ENCODE measurements at places on chromosomes 6 and 20.

DNA sequence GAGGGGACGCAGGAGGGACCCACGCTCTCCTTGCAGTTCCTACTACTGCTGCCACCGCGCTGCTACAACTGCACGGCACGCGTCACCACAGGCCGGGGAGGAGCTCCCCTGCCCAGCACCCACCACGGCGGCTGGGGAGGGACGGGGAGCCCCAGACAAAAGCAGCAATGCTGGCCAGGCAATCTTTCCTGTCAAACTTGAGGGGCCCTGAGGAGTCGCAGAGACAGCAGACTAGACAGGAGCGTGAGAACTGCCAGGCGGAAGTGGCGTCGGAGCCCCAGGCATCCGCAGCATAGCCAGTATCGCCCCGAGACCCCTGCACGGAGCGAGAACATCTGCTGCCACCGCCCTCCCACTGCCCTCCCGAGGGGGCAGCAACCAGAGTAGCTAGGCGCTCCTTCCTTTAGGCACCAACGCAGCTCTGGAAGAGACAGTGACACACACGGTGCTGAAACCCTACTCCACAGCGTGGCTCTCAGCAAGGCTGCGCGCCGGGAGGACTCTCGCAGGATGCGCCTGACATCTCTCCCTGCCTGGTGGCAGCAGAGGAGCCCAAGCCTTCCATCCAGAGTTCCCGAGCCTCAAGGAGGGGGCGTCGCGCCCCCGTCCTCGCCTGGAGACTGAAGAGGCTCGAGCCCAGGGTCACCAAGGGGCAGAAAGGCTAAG lies 2.2 kb downstream of the TAF4 start:
- DNase-seq = no peak

- DNase-seq = no peak
Observed at GRCh38 chr20:41889844-41890224, 271.7 kb upstream of the CHD6 start.

- DNase-seq = no peak
Observed at GRCh38 chr20:57326667-57327455, 2.7 kb upstream of the SPO11 start.

DNA sequence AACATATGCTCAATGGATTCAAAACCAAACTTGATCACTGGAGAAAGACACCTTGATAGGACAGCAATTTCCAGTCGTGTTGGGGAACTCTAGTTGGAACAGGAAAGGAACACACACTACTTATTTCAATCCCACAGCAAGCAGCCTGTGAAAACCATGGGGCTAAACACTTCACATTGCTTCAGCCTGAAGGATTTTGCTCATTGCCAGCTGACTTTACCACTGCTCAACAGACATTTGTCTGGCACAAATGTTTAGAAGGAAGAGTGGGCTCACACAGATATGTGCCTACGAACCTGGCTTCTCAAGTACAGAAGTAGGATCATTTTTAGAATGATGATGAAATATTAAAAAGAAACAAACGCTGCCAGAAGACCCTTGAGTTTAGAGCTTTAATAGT lies 598.1 kb downstream of the PHF3 start:
- no peak for DNase-seq

DNA sequence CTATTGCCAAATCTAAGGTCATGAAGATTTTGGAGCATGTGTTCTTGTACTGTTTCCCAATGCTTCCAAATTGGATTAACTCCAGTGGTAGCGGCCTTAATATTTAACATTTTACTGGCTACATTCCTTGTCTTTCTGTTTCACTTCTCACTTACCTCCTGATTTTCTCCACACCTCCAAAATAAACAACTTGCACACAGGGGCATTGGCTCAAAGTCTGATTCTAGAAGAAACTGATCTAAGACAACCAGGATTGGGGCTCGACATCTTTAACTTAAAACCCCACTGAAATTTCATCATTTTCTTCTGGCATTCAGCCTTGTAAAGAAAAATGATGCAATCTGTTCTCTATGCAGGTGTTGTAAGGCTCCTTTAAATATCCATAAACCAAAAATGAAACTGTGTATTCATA lies 557.9 kb upstream of the ID4 start:
- DNase-seq = no peak

GRCh38 chr20:33655164-33655563 lies 7.0 kb upstream of the C20orf144 start:
- DNase-seq = no peak

- no peak for DNase-seq
Observed at GRCh38 chr6:26195924-26196845, 109.0 kb downstream of the HFE start.

DNA sequence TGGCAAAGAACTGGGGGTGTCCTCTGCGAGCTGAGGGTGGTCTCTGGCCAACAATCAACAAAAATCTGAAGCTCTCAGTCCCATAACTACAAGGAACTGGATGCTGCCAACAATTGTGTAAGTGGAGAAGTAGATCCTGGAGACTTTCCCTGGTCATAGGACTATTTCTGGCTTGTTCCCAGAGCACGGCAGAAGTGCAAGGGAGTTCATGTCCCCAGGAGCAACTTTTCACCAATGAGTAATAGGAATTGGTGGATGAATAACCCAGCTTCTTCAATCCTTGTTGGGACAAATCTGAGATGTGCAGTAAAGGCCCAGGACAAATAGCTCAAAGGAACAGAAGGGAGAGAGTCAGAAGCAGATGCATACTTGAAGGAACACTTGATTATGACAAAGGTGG lies 95.5 kb downstream of the QRSL1 start:
- DNase-seq = no peak

GRCh38 chr20:14604143-14604542 lies 266.7 kb upstream of the FLRT3 start:
- no peak for DNase-seq

Data from stimulated activated CD4-positive, alpha-beta T cell treated with anti-CD3 and anti-CD28 coated beads, Interleukin-1b, Interleukin-23, amount 100 ng/mL, for 4 hours (primary cell).